NCI-H82 (cell line): ENCODE measurements at places on chromosomes 5 and 9.

GRCh38 chr9:5949103-5949699 is 58.5 kb downstream of the MLANA start:
- peak; percentile 7 for DNase-seq

DNA sequence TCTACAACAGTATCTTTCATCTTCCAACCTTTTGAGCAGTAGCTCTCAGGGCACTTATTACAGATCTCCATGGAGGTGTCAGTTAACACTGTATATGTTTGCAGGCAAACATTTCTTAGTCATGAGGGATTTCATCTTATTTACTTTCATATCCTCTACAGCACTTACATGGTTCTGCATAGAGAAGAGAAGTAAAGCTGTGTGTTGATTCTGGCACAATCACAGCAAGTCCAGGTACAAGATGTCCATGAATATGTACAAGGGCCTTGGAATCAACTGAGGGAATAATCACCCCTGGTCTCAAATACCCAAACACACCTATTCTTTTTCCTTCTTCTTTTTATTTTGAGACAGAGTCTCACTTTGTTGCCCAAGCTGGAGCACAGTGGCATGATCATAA is 142.0 kb upstream of the TRPM3 start:
- no peak for DNase-seq

DNA sequence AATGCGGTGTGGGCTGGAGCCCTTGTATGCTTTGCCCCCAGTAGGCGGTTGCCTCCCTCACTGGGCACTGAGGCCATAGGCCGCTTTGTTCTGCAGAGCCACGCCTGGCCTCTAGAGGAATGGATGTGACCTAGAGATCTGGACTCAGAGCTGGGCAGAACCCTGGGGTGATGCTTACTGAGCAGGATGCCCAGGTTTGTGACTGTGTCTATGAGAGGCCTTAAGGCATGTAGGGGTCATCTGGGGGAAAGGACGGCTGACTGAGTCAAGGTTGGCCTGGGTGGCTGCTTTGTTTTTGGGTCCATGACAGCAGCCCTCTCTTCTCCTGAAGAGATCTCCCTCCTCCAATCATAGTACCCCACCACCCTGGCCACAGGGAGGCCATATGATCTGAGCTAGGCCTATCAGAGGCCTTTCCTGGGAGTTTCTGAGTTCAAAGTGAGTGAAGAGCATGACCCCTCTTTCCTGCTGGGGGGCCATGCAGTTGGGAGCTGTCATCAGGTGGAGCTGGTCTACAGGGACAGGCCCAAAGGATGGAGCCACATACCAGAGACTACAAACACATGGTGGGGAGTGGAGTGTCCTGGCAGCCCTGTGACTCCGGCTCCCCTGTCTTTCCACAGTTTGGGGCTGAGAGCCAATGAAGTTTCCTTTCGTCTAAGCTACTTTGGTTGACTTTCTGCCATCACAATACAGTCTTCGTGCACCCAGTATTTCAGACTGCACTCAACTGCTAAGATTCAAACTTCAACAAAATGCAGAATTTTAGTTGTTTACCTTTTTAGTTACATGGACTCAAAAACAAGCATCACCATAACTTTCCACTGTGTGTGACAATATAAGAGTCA is 165.4 kb downstream of the AUH start:
- DNase-seq, result no peak

GRCh38 chr5:22614486-22615094 is 238.6 kb downstream of the CDH12 start:
- DNase-seq, result no peak

DNA sequence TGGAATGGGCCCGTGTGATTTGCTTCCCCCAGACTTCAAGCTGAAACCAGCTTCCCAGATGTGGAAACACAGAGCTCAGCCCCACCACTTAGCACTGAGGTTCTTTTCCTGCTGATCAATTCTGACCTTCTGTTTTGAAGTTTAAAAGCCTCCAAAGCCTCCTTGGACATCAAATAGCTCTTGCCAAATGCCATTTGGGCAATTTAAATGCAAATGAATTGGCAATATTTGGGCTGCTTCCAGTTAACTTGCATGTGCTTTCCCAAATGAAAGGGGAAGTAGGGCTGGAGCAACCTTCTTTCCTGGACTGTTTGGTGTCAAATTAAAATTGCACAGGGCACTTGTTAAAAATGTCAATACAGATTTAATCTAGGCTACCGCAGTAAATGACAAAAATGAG is 710.5 kb downstream of the TLR4 start:
- DNase-seq, result no peak

DNA sequence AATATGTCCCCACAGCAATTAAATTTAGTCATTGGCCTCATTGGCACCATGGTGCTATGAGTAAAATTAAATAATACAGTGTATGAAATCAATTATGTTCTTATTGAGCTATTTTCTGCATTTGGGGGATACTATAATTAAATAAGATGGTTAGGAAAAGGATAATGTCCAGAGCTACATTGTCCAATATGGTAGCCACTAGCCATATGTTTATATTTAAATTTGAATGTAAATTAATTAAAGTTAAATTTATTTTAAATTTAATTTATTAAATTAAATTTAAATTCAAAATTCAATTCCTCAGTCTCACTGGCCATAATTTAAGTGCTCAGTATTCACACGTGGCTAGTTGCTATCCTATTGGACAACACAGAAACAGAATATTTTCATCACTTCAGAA is 115.7 kb downstream of the SPATA31D1 start:
- DNase-seq, result no peak

DNA sequence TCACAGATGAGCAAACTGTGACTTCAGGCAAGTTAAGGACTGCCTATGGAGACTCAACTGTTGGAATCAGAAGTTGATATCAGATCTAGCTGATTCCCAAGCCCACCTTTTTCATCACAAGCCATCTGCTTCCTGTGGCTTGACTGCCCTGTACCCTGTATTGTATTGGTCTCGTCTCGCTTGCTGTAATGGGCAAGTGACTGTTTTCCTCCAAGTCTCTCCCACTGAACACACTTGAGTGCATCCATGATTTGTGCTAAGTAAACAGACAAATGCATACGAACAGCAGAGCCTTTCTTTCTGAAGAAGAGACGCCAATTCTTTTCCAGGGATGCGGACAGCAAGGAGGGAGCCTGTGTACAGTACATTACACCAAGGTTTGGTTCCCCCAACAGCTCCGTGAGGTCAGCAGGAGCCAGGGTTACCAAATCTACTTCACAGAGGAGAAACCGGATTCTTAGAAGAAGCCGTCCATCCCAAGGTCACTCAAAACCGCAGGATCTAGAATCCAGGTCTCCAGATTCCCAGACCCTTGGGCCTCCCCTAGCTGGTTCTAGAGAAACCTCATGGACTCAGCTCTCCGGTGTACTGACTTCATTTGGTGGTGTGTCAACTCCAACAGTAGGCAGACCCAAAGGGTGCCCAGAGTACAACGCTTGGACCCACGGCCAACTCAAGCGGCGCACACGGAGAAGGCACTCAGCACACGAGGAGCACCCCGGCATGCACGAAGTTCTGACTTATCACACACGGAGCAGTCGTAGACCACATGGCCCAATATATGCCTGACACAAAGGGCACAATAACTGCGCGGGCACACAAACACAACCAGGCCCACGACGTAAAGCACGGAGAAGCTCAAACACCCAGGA is 1.1 kb downstream of the BAG1 start:
- DNase-seq, result peak; percentile 44

- no peak for DNase-seq
Measured at GRCh38 chr9:36780186-36780585, 207.5 kb downstream of the MELK start.

DNA sequence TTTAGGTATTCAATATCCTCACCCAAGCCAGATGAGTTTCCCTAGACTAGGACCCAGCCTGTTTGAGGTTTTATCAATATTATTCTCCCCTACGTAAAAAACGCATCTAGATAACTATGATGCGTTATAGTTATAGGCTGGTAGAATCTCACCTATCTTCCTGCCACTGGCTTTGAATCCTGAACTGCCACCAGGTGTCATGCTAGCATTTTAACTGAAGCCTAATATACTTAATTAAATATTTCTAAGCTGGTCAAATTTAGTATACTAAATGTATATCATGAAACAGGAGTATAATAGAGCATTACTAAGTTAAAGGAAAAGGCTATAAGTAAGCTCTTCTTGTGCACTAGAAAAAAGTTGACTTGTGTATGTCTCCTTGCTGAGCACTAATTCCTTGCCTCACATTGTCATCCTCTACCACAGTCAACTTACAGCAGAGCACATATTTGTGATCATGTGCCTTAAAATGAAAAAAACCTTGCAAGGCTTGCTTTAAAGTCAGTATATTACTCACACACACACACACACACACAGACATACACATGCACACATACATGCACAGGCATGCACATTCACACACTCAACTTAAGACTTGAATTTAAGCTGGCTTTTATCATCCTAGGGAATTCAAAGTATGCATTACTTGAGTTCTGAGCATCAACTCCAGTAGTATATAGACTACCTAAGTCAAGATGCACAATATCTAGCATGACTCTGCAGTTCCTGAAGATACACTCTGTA is 303.4 kb downstream of the ADGRV1 start:
- no peak for DNase-seq

DNA sequence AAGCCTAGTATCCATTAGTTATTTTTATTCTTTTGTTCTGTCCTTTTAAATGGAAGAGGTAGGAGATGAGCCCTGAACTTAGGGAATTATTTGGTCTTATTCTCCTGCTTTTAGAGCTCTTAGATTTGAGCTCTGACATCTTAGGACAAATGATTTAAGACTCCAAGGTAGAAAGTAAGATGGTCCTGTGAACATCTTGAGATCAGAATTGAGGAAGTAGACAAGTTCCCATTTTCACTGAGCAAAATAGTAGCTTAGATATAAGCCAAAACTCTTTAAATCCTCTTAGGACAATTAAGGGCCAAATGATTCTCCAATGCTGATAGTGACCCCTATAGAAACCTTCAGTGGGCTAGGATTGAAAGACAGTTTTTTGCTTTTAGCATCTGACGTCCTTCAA is 53.0 kb upstream of the RUSC2 start:
- no peak for DNase-seq

- no peak for DNase-seq
Measured at GRCh38 chr9:121648799-121649198, 2.6 kb upstream of the DAB2IP start.

DNA sequence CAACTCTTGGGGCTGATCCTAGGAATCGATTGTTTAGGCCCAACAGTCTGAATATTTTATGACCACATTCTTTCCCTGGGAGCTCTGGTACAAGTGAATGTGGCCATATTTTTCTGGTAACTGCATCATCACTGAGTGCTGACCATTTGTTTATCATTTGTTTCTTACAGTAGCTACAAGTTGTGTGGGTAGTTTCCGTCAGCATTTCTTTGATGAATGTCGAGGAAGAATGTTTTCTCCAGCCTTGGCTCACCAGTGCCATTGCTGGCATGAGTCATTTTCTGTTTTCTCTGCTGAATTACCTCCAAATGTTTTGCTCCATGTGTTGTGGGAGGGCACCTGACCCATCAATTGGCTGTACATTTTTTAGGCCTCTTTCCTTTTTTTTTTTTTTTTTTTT is 14.1 kb upstream of the CARD19 start:
- DNase-seq, result no peak

DNA sequence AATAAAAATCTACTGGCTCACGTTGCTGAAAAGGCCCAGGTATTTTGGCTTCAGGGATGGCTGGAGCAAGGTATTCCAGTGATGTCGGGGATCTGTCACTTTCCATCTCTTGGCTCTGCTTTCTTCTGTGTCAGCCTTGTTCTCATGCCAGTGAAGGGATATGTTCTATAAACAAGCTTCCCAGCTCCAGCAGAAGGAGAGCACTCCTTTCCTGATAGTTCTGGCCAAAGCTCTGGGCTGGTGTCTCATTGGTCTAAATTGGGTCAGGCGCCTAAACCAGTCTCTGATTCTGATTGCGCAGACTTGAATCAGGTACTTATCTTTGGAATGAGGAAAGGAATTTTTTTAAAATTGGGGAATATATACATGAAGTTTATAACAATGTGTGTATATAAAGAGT is 5.1 kb downstream of the SNX30 start:
- no peak for DNase-seq

- peak; percentile 86 for DNase-seq
Measured at GRCh38 chr5:159021901-159022556, 77.7 kb downstream of the EBF1 start.

- no peak for DNase-seq
Measured at GRCh38 chr9:33120620-33121019, 44.1 kb upstream of the SMU1 start.

GRCh38 chr9:128361986-128362646 is 9.1 kb upstream of the URM1 start:
- peak; percentile 93 for DNase-seq

- DNase-seq, result no peak
Measured at GRCh38 chr5:40652441-40653220, 27.1 kb upstream of the PTGER4 start.

DNA sequence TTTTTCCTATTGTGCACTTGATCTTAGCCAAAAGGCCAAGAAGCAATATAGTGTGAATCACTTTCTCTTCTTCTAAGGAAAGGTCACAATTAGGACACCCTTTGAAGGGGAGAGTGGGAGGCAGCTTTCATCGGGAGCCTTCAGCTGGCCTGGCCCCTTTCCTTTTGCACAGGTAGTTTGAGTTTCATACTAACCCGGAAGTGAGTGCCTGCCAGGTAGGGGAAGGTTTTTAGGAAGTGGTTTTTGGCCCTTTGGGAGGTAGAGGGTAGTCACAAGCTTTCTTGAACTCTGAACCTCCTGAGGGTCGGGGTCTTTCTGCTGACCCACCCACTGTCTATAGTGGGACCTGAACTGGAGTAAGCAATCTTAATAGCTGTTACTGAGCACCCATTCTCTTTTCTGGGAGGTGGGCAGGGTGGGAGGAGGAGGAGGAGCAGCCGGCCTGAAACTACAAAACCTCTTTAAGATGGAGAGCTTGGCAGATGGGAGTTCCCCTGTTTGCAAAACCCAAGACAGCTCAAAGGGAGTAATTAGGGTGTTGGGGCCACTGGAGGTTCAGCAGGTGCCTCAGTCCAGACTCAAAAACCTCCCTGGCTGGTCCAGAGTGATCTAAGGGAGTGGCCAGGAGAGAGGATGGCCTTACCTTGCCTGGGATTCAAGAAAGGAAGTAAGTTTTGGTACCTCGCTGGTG is 6.0 kb downstream of the LARP1 start:
- no peak for DNase-seq

- no peak for DNase-seq
Measured at GRCh38 chr5:1833264-1834021, 32.2 kb downstream of the NDUFS6 start.

DNA sequence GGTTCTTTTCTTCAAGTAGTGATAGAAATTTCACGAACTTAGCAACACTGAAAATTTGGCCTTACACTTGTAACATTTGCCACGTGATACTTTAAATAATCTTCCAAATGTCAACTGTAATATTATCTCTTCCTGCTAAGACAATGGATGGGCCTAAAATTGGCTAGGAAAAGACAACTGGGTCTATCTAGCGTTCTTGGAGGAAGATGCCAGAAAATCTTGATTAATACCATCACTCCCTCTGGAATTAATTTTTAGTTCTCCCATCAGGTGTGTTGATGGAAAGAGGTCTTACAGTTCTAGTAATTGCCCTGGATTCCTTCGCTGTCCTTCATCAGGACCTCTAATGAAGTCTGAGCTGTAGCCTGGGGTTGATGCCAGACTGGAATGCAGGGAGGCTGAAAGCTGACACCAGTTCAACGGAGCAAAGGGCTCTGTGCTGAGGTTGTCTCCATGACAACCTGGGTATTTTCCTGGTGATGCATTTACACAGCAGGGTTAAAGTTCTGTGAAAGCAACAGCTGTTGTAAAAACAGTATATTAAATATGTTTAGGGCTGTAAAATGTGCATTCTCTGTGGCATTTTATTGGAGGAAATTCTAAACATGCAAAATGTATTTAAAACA is 92.3 kb downstream of the GAS1 start:
- DNase-seq, result no peak
